Motor neuron (in vitro differentiated cells): ENCODE measurements at places on chromosomes 1 and 21.

GRCh38 chr1:180249725-180250498, 19.8 kb downstream of the LHX4 start:
- no peak for ATAC-seq

DNA sequence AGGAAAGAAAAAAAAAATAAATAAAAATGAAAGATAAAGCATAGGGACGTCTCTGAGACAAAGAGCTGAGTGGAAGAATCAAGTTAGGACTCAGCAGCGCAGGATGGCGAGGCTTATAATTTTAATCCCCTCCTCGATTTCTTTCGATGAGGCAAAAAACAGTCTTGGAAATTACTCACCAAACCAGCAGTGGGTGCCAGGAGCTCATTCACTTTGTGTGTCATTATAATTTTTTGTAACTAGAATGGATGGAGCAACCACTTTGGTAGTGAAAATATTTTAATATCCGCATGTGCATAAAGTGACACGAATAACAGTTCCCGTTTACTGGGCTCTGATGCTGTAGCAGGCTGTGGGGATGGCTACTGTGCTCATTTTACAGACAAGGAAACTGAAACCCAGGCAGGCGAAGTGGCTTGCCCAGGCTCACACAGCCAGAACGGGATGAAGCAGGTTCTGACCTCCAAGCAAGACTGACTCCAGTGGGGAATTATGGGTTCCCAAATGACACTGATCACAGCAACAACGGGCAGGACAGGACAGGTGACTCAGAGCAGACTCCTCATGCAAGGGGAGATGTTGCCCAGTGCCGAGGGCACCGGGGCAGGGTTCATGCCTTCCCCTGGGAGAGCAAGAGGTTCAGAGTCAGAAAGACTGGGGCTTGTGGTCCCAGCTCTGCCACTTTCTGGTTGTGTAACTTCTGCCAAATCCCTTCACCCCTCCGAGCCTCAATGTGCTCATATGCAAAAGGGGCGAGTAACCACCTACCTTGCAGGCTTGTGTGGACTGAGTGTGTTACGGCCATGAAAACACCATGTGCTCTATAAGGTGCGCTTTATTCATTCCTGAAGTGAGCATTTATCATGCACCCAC, 63.6 kb downstream of the RUNX3 start:
- no peak for ATAC-seq

- ATAC-seq = no peak
These were observed 64.6 kb upstream of the TARBP1 start for GRCh38 chr1:234543442-234544086.

DNA sequence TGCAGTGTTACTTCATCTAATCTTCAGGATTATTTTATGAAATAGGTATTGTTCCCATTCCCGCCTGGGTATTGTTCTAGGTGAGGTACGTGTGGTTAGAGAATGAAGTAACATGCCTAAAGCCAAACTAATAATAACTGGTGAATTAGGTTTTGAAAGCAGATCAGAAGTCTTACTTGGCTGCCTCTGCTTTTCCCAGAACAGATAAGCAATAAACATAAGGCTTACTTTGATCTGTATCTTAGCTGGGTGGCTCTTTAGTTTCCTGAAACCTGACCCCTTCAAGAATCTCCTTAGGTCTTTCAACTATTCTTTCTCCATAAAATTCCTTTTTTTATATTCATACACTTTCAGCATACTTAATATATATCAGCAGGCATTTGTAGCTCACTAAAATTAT, 65.3 kb downstream of the VAV3 start:
- no peak for ATAC-seq
